ENCODE measurements at places on chromosomes 11 and 22. TPM values are rescaled to one million over a fixed set of nuclear protein-coding genes. Genes with fewer than 3 reads are reported as not detected.

Gene PRAME
- 0.93 TPM for total RNA-seq

DNA sequence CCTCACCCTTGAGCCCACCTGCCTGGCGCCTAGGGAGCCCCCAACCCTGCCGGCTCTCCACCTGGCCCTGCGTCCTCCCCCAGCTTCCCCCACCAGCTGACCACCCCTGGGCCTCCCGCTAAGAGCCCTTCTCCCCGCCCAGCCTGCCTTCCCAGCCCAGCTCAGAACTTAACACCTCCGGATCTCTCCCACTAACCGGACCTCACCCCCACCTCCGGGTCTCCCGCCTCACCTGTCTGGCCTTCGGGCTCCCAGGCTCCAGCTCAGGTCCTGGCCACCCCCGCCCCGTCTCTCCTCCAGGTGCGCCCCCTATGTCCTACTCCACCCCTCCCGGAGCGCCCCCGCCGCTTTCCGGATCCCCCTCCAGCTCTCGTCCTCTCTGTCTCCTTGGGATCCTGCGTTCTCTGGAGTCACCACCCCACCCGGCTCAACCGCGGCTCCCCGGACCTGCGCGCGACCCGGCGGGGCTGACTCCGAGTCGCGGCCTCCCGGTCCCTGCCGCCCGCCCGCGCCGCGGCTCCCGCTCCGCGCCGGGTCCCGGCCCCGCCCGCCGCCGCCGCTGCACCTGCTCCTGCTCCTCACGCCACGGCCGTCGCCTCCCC lies at the start of gene KCNJ11:
Gene KCNJ11, minus strand, starts transcription at position 51 of the 602 bp plus-strand sequence. CDS start 568 bp downstream, outside the sequence.
- no peak for DNase-seq

GRCh38 chr11:59666969-59667368 lies 1.9 kb downstream of the PATL1 start:
- no peak for DNase-seq

GRCh38 chr22:47133061-47133969 lies 370.9 kb downstream of the TBC1D22A start:
- no peak for DNase-seq

Gene NAALAD2
- not detected for total RNA-seq

DNA sequence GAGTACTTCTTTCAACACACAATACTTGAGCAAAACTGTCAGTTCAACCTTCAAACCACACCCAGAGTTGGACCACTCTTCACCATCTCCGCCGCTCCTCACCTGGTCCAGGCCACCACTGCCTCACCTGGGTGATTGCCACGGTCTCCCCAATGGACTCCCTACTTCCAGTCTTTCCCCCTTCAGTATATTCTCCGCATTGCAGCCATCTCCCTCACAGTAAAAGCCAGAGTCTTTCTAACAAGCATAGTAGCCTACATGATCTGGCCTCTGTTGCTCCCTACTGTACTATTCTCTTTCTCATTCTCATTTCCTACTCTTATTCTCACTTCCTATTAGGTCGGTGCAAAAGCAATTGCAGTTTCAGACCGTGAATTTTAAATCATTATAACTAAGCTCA lies 28.5 kb downstream of the AASDHPPT start:
- DNase-seq, result no peak

Gene CALCA
- not detected for total RNA-seq

DNA sequence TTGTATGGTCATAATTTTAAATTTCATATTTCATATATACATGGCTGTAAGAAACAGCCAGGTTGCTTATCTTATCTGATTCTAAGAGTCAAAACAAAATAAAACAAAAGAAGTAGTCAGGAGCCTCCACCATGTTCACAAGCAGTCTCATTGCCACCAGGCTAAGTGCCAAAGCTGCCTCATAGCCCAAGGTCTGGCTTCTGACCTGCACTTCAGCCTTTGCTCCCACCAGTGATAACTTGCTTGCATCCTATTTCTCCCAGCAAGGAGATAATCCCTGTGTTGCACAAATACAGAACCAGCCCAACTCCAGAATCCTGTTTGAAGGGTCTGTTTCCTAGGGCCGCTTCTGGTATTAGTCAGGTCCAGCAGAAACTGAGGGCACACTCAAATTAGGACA lies 53.9 kb upstream of the TSKU start:
- DNase-seq, result no peak

Gene TIGD3
- 0.59 TPM for total RNA-seq

- DNase-seq, result no peak
These were observed 383.2 kb downstream of the METTL15 start for GRCh38 chr11:28491431-28491830.
